ENCODE measurements at places on chromosomes 7 and 10.

DNA sequence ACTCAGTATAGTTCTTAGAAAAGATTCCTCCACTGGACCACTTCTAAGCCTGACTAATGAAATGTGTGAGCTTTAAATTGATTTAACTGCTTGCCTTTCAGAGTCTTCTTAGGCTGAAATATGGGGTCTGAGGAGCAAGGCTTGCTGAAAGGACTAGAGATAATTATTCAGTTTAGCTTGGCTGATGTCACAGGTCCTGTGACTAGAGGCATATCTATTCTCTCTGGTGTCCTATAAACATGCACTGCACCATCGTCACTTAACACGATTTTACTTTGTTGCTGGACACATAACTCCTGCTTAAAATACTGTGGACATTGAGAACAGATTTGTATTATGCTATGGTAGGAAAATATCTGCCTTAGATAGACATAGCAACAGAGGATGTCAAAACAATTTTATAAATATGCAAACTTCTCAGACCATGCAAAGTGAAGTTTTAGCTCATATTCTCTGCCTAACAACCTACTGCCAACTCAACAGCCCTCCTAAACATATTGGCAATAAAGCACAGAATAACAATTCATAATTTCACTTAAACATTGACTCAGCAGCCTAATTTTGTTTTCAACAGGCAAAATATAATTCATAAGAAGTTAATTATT is 80.2 kb downstream of the RNF133 start:
- no peak for DNase-seq

DNA sequence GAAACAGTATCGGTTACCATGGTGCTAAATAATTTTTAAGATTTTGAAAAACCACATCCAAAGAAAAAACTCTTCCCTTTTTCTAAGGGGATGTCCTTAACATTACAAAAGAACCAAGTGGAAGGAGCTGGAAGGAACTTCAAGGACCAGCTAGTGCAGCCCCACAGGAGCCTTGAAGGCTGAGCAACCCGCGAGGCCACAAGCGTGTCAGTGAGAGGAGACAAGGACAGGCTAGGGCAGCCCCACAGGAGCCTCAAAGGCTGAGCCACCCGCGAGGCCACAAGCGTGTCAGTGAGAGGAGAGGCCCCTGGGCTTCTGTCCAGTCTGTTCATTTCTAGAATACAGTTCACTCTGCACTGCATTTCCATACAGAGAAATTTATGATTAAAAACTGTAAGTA is 80.1 kb upstream of the ATP6V0A4 start:
- no peak for DNase-seq

DNA sequence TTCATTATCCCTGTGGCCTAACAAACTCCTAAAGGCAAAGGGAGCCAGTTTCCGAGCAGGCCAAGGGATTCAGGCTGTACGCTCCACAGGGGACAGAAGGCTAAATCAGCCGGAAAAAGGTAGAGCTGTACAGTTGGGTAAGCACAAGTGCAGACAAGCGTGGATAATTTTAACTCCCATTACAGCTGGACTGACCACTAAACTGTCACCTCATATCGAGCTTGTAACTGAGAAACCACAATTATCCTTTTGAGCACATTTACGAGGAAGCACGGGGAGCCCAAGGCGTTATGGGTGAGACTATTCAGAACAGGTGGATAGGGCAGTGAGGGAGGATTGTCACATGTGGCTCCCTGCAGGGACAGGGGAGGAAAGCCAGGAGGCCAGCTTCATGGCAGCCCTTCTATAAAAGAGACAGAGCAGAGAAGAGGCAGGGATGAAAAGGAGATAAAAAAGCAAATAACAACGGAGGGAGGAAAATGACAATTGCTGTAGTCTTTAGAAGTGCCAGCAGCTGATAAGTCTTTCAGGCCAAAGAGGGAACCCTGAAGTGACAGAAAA is 288.0 kb downstream of the FGFR2 start:
- no peak for DNase-seq

DNA sequence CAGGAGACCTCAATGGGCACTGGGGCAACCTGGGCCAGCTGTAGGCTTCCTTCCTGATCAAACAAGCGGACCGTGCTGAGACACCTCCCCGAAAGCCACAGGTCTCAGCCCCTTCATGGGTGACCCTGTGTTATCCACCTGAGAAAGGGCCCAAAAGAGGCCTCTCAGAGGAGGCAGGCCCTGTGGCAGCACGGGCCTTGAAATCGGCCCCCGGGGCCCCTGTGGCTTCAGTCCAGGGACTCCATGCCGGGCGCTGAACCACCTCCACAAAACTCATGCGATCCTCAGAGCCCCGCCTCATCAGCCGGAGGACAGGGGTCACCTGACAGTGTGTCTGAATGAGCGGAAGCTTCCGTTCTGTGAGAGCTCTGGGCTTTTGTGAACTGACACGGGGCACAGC is 307.1 kb downstream of the PAXIP1 start:
- DNase-seq, result no peak

- no peak for DNase-seq
These were observed 94.5 kb upstream of the CELF2 start for GRCh38 chr10:10923029-10923651.

- DNase-seq, result no peak
These were observed 68.5 kb downstream of the SLC35B4 start for GRCh38 chr7:134248196-134248595.

DNA sequence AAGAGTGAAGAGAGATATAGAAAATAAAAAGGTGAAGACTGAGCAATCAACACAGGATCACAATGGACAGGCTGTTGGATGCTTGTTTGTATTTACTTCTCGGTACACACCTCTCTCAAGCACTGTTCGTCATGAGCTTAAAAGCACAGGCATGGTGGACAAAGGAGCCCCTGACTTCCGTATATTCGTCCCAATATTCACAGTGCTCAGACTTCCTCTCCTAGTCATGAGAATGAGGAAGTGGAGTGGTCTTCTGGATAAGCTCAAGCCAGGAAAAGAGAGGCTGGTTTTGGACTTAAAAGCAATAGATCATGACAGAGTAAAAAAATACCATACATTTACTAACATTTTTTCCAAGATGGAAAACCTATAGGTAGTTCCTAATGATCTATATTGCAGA is 172.5 kb downstream of the SORCS1 start:
- DNase-seq, result no peak

- no peak for DNase-seq
These were observed 57.8 kb downstream of the EVX1 start for GRCh38 chr7:27300421-27300820.

DNA sequence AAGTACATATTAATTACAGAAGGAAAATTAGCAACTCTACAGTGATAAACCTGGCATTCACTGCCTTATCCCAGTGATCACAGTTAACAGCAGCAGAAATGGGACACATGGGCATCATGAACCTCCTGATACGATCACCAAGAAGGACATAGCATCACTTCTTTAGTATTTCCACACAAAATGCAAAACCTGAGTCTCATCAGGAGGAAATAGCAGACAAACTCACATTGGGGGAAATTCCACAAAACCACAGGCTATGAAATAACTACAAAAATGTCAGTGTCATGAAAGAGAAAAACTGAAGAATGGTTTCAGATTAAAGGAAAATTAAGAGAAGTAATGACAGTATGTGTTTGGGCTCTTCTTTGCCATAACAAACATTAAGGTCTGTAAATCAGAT is 12.0 kb upstream of the PURB start:
- no peak for DNase-seq

DNA sequence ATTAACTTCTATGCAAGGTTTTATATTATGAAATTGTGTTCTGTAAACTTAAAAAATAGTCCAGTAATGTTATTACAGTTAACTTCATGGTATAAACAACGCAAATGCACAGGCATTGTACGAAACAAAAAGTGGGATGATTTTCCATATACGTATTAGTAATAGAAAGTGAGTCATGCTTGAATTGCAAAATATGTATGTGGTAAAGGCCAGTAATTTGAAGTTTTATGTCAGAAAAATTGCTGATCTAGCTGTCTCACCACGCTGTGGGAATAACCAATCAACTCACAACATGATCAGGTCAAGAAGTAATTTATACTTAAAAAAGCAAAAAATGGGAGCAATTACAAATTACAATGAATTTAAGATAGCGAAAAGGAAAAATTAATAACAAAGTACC is 37.0 kb upstream of the GLI3 start:
- DNase-seq, result no peak

- DNase-seq, result no peak
These were observed 67.2 kb upstream of the PPP2R2D start for GRCh38 chr10:131833446-131834080.

GRCh38 chr7:137768366-137768765 is 78.4 kb downstream of the DGKI start:
- no peak for DNase-seq

- no peak for DNase-seq
These were observed 50.9 kb downstream of the RSBN1L start for GRCh38 chr7:77747178-77747577.

DNA sequence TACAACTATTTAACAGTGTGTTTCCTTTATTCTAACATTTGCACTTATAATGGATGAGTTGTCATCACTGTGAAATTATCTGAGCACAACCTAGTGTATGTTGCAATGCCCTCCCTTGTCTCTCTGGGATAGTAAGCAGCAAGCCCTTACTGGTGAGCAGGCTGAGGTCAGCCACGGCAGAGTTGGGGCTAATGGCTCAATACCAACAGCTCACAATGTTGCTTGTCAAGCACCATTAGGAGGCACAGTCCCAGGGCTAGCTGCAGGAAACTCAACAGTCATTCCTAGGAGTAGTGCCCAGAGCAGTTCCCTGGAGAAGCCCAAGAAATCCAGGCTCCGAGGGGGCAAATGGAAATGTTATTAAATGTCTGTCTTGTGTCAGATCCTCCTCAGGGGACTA is 858.4 kb downstream of the GRID1 start:
- no peak for DNase-seq

- no peak for DNase-seq
These were observed 74.1 kb upstream of the C10orf90 start for GRCh38 chr10:126744571-126744970.

GRCh38 chr10:29409241-29410054 is 120.6 kb downstream of the LYZL1 start:
- DNase-seq, result peak; percentile 62

- no peak for DNase-seq
These were observed 39.3 kb downstream of the EPC1 start for GRCh38 chr10:32307609-32308008.
